ENCODE measurements at places on chromosomes 4 and X.
A peak's percentile ranks its signal among the peaks of the same experiment; 100 is the strongest.

DNA sequence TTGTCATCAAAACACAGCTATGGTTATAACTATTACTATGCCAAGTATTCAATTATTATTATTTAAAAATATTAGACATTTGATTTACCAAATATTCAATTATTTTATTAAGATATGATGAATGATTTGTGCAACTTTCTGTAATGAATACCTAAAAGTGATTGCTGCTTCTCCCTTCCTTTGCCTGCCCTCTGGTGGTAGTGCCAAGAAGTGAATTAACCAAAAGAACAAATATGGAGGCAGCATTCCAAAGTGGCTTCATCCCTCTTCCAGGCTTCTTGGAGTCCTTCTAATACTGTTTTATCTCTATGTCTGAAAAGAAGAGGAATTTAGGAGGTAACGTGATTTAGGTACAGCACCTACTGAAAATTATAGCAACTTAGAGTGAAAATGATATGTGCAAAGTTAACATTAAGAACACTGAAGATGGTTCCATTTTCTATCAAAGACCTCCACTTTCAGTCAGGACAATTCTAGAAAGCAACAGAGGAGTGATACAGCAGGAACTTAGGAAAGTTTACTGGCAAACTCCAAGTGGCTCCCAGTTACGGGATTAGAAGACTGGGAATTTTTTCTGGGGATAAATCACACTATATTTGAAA, 43.0 kb downstream of the ENPEP start:
- DNase-seq, result peak; percentile 40

- no peak for DNase-seq
Observed at GRCh38 chr4:128796934-128797333, 12.6 kb upstream of the JADE1 start.

DNA sequence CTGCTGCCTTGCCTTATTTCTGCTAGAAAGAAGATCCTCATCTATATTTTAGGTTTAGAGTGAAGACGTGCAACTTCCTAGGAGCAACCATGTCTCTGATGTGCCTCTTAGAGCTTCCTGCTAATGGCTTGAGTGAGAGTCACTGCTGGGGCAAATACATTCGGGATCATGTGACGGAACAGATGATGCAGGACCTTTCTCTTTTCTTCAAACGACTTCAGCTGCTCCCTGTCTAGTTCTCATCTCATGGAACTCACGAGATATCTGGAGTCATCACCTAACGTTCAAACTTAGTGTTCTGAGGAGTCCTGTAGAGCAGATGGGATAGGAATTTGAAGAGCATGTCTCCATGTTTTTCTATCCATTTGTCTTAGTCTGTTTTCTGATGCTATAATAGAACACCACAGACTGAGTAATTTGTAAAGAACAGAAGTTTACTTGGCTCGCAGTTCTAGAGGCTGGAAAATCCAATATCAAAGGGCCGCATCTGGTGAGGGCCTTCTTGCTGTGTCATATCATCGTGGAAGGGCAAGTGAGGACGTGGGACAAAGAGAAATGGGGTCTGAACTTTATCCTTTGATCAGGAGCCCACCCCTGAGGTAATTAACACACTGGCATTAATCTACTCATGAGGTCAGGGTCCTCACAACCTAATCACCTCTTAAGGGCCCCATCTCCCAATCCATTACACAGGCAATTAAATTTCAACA, 43.5 kb upstream of the SCRG1 start:
- DNase-seq, result no peak

- no peak for DNase-seq
Observed at GRCh38 chr4:98573791-98574190, 84.6 kb downstream of the TSPAN5 start.

DNA sequence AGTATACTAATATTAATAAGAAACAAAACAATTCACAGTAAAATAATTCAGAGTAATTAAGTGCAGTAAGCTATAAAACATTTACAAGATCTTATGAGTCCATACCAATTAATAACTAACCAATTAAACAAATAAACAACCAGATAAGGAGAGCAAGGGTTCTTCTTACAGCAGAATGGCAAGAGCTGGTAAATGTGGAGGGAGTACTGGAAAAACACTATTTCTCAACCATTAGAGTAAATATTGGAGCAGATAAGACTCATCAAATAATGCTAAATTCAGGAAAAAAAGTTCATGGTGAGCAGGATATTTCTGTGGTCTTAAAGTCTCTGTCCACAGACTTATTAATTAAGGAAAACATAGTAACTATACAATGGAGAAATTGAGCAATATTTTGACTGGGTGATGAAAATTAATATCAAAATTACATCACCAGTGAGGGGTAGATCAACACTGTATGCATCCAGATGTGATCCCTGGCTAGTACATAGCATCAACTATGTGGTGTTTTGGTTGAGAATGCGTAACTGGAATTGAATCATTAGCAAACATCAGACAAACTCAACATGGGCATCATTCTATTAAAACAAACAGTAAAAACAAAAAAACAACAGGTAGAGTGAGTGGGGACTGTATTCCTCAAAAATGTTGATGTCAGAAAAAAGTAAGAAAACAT, 1376.7 kb downstream of the PCDH19 start:
- DNase-seq, result no peak

DNA sequence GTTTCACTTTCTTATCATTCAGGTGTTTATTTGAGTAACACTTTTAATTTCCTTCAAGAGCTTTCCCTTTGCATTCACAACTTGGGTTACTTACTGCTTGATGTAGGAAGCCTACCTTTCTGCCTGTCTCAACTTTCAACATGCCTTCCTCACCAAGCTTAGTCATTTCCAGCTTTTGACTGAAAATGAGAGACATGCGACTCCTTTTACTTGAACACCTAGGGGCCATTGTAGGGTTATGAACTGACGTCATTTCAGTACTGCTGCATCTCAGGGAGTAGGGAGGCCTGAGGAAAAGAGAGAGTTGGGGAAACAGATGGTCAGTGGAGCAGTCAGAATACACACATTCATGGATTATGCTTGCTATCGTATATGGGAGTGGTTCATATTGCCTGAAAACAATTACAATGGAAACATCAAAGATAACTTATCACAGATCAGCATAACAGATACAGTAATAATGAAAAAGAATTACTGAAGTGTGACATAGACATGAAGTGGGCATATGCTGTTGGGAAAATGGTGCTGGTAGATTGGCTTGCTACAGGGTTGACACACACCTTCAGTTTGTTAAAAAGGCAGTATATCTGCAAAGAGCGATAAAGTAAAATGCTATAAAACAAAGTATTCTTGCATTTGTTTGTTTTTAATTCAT, 25.7 kb downstream of the USP53 start:
- no peak for DNase-seq

DNA sequence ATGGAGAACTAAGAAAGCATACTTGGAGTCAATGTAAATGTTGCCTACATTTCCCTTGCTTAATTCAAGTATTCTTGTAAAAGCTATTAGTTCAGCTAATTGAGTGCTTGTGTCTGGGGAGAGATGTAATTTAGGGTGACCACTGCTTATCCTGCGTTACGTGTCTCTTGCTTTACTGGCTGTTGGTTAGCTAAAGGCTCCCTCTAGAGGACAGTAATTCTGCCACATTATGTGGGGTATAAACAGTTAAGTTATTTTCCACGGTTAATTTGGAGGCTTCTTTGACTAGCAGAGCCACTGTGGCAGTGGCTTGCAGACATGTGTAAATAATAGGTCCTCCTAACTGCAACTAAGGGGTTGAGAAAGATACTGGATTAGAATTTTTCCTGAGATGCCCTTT, 25.3 kb upstream of the NAF1 start:
- DNase-seq, result no peak

DNA sequence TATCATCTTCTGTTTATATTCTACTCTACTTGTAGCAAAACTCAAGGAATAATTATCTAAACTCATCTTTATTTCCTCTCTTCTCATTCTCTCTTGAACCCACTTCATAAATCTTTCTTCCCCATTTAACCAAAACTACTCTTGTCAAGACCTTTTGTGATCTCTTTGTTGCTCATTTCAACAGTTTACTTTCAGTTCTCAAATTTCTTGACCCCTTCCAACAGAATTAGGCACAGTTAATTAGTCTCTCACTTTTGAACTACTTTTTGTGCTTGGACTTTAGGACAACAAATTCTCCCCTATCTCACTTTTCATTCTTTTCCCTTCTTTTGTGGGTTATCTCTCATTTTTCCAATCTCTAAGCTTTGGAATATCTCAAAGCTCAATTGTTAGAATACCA, 27.4 kb upstream of the CAMK2D start:
- DNase-seq, result peak; percentile 51

GRCh38 chrX:44974451-44974850, 101.5 kb downstream of the KDM6A start:
- no peak for DNase-seq

- DNase-seq, result no peak
Observed at GRCh38 chr4:67325791-67326190, 219.5 kb downstream of the CENPC start.

DNA sequence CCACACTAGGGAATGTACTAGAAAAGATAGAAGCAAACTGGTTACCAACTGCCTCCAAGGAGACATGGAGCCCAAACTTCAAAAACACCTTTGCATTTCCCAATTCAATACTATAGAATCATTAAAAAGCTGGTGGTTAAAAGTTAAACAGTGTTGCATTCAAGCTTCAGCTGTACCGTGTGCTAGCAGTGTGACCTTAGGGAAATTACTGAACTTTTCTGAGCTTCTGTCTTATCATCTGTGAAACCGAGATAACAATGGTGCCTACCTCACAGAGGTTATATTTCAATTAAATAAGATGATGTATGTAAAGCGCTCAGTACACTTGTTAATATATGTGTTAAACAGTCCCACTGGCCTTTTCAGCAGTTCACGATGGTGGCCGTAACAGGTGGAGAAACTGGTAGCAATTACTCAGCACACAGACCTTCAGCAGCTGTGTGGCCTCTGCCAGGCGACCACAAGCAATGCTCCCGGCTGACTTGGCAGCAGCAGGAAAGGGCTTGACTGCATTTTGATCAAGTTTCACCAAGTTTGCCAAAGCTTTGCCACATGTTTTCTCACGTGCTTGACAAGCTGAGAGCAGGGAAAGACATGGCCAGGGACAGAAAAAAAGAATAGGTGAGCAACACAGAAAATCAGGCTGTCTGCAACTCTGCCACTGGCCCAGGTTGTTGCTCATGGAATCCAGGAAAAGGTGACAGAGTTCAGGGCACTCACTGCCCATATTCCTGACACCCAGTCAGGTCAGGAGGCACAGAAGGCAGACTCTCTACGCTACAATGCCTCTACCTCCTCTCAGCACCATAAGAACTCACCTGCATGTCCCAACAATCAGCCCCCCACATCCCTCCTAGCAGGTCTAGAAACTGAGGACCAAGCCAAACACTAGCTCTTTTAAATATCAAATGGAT, 72.1 kb downstream of the PARM1 start:
- no peak for DNase-seq

GRCh38 chr4:89906777-89907521, 12.3 kb downstream of the MMRN1 start:
- DNase-seq, result no peak

DNA sequence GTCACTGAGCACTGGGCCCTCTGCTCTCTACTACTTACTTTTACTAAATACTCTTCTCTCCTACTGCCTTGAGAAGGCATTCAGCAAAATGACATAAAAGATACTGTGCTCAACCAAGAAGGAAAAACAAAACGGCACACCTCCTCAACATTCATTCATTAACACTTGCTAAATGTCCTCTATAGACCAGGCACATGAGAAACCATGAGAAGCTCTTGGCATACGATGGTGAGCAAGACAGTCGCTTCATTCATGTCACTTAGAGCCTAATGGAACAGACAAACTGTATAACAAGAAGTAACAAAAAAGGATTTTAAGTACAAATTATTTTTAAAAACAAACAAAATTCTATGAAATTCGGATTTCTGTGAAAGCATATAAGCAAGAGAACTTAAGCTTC, 38.7 kb downstream of the COL25A1 start:
- DNase-seq, result no peak

- peak; percentile 91 for DNase-seq
Observed at GRCh38 chr4:85498068-85498733, 23.3 kb downstream of the ARHGAP24 start.

DNA sequence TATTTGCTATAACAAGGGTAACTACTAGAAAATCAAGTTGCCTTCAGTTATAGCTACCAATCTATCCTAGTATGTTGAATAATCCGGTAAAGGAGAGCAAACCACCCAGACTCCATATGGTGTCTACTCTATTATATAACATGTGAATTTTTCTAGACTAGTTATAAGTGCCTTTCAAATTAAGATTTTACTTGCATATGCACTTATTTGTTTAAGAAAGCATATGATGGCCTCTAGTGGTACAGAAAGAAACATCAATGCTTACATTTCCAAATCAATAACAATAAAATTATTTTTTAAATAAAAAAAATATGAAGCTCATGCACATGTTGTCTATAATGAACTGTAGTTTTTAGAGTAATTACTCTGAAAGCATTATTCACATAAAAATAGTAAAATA, 1516.4 kb upstream of the PABPC4L start:
- no peak for DNase-seq

- no peak for DNase-seq
Observed at GRCh38 chrX:50475208-50475607, 4.6 kb upstream of the DGKK start.

GRCh38 chrX:18415386-18415785, 10.0 kb upstream of the CDKL5 start:
- DNase-seq, result no peak

GRCh38 chr4:83174844-83175414, 60.4 kb upstream of the PLAC8 start:
- DNase-seq, result peak; percentile 75

- no peak for DNase-seq
Observed at GRCh38 chr4:126820631-126821030, 812.1 kb upstream of the INTU start.
